Activated T-helper 9 cell treated with anti-CD3 and anti-CD28 coated beads, Interleukin-2, amount 50 U/mL, for 16 hours (primary cell): ENCODE measurements at places on chromosomes 3 and 15.
A peak's percentile ranks its signal among the peaks of the same experiment; 100 is the strongest.

GRCh38 chr15:92158426-92158825, 235.3 kb upstream of the ST8SIA2 start:
- peak; percentile 10 for DNase-seq

- DNase-seq: no peak
These were observed at the start of gene ACP3 for GRCh38 chr3:132317229-132317948. ACP3 (plus strand) TSS chr3:132317407; CDS start chr3:132317457, 50 bp downstream.

DNA sequence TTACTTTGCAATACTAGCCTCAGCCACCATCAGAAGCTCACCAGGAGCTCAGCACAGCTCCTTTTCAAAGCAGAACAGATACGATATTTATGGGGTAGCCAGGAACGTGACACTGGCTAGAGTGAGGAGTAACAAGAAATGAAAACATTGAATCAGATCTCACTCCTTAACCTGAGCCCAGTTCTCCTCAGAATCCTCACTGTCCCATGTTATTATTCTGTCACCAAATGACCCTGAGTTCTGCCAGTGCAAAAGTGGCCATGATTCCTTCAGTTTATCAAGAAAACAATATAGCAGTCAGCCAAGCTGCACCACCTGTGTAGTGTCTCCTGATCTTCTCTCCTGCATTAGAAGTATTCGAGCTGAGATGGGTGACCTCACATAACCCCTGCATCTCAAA, 956.7 kb downstream of the TUSC7 start:
- DNase-seq: no peak

DNA sequence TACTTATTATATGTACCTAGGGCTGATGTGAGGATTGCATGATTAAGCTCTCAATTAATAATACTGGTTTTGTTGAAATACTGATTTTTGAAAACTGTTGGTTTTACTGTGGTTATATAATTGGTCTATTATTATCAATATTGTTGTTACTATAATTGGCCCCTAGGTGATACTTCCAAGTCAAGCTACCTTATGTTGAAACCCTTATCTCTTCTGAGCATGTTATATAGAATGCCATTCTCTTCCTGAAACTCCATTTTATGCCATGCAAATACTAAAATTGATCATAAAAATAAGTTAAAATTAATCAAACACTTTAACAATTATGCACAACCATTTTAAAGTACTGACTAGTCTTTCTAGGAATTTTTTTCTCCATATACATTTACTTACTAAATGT, 46.1 kb downstream of the BBS4 start:
- no peak for DNase-seq

GRCh38 chr3:31917303-31918005, 63.6 kb downstream of the OSBPL10 start:
- no peak for DNase-seq

DNA sequence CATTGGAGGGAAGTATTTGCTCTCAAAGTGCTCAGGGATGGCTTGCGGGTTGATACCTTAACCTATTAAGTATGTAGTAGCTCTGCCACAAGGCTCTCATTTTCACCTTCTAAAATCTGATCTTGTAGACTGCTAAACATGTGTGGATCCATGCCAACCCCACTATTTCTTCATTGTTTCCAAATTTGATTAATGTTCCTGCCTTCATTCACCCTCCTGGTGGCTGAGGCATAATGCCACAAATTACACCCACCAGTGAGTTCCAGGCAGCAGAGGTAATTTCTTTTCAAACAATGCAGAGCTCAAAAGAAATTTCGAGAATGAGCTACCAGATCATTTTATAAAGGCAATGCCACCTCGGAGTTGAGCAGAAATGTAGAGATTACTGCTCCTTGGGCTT, 71.0 kb downstream of the EDEM1 start:
- no peak for DNase-seq

GRCh38 chr3:63970631-63971475, 52.4 kb downstream of the PSMD6 start:
- no peak for DNase-seq

GRCh38 chr3:183108001-183108449, 8.7 kb upstream of the MCCC1 start:
- DNase-seq: no peak

DNA sequence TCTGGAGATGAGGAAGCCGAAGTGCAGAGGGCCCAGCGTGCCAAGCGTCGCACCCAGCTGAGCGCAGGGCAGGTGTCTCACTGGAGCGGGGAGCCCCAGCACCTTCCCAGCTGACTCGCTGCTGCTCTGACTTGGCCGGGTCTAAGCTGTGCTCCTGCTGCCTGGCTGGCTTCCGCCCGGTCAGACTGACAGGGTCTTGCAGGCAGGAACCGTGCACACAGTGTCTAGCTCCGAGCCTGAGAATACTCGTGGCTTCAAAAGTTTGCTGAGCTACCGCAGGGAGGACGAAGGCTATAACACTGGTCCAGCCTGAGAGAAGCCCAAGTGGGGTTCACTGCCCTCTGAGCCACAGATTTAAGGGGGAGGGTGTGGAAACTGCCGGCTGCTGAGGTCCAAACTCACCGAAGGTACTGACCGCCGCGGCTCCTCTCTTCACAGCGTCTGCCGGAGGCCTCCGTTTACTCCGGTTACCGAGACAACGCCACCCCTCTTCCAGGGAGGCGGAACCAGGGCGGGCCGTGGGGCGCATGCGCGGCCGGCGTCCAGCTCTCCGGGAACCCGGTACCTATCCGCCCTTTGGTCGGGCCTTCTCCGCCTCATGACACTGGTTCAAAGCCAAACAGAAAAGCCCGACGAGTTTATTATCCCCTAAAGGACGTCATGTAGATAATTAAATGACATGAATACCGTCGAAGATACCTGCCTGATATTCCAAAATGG, at the start of gene CFAP44:
Gene CFAP44 (minus strand): TSS at position 443 of the 720 bp plus-strand sequence. CDS start 7,829 bp downstream, outside the sequence.
- peak; percentile 19 for DNase-seq

GRCh38 chr15:73212424-73212823, 156.3 kb downstream of the HCN4 start:
- no peak for DNase-seq
